ENCODE measurements at places on chromosomes 6 and 20. TPM values are rescaled to one million over a fixed set of nuclear protein-coding genes. Genes with fewer than 3 reads are reported as not detected.

KDM1B gene
- total RNA-seq = 9.9 TPM

TEAD3 gene
- 0.21 TPM for total RNA-seq

ZNF391 gene
- total RNA-seq = 1.1 TPM

CHRNA4 gene
- total RNA-seq = not detected

RSPH9 gene
- not detected for total RNA-seq

PNRC1 gene
- 89.2 TPM for total RNA-seq

DNA sequence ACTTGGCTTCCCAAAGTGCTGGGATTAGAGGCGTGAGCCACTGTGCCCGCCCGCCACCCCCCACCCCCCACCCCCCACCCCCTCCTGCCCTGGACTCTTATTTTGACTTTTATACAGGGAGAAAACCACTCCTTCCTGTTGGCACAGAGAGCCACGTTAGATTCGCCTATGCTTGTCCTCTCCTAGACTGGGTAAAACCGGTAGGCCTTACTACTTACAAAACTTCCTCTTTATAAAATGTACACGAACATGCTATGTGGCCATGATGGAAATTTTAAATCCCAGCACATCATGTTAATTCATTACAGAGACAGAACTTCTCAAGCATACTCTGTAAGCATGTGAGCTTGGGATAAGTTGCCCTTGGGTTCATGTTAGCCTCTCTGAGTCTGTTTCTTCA is 124.2 kb downstream of the SLC24A3 start:
- DNase-seq = no peak
- no peaks in the 10 kb centered on the region for H3K36me3 ChIP-seq
- H3K4me3 ChIP-seq = no peak overlapping the region
- no peaks in the 10 kb centered on the region for H3K4me1 ChIP-seq

DNA sequence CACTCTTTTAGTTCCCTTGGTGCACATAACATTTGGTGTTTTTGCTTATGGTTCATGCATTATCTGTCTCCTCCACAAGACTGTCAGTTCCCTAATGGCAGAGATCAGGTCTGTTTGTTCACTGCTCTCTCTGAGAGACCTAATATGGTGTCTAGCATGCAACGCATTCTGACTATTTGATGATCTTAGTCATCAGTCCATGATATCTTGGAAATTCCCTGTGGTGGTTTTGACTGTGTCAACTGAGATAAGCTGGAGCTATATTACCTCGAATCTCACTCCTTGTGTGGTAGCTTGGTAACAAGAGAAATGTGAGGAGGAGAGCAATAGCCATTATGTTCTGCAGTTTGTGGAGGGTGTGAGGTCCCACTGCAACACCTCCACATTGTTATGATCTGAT is 229.8 kb downstream of the FRK start:
- no peak overlapping the region for H3K27ac ChIP-seq
- H3K36me3 ChIP-seq = no peaks in the 10 kb centered on the region
- no peak for DNase-seq
- H3K4me1 ChIP-seq = no peaks in the 10 kb centered on the region
- H3K27me3 ChIP-seq = no peaks in the 10 kb centered on the region

- peak overlapping the region; percentile 98 for H3K27ac ChIP-seq
- H3K4me1 ChIP-seq = peaks cover 30% of the 10 kb centered on the region
- H3K4me3 ChIP-seq = peak overlapping the region; percentile 94
- peaks cover 15% of the 10 kb centered on the region for H3K36me3 ChIP-seq
- peak; percentile 72 for DNase-seq
These were observed 732 bp upstream of the STXBP5 start for GRCh38 chr6:147203311-147204059.

- DNase-seq = no peak
- peaks cover 36% of the 10 kb centered on the region for H3K36me3 ChIP-seq
- H3K27ac ChIP-seq = no peak overlapping the region
- H3K4me3 ChIP-seq = no peak overlapping the region
These were observed 160.1 kb downstream of the DTNBP1 start for GRCh38 chr6:15502446-15503345.

GRCh38 chr6:56766806-56767178 is 124.1 kb upstream of the DST start:
- DNase-seq = no peak
- no peak overlapping the region for H3K27ac ChIP-seq
- H3K4me1 ChIP-seq = no peaks in the 10 kb centered on the region
- H3K36me3 ChIP-seq = no peaks in the 10 kb centered on the region
- no peak overlapping the region for H3K4me3 ChIP-seq

DNA sequence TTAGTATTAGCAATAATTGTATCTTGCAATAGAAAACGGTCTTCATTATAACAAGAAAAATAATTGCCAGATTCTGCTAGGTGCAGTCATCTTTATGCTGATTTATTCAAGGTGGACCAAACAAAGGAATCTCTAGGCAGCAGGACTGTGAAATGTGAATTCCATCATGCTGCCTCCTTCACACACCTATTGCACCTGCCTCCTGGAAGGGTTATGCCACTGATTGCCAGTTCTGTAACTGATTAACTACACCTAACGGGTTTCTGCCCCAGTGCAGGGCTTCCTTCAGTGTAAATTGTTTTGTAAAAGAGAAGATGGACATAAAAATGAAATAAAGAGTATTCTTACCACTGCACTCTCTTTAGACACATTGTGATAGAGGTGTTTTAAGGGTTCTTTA is 96.1 kb downstream of the FOXO3 start:
- H3K4me1 ChIP-seq = peaks cover 19% of the 10 kb centered on the region
- no peaks in the 10 kb centered on the region for H3K27me3 ChIP-seq
- no peak overlapping the region for H3K4me3 ChIP-seq

GRCh38 chr6:108690326-108691049 is 129.8 kb downstream of the FOXO3 start:
- no peak overlapping the region for H3K27ac ChIP-seq
- H3K36me3 ChIP-seq = peaks cover 3% of the 10 kb centered on the region
- no peak overlapping the region for H3K4me3 ChIP-seq
- peaks cover 11% of the 10 kb centered on the region for H3K4me1 ChIP-seq
- no peaks in the 10 kb centered on the region for H3K27me3 ChIP-seq
- DNase-seq = no peak

GRCh38 chr20:8213831-8214587 is 81.9 kb downstream of the PLCB1 start:
- peak overlapping the region; percentile 73 for H3K4me3 ChIP-seq
- peak; percentile 24 for DNase-seq
- H3K4me1 ChIP-seq = peaks cover 39% of the 10 kb centered on the region
- H3K36me3 ChIP-seq = no peaks in the 10 kb centered on the region

GRCh38 chr6:7939184-7939863 is 28.7 kb upstream of the TXNDC5 start:
- DNase-seq = no peak
- no peaks in the 10 kb centered on the region for H3K4me1 ChIP-seq
- no peaks in the 10 kb centered on the region for H3K36me3 ChIP-seq
- H3K4me3 ChIP-seq = no peak overlapping the region
- H3K27ac ChIP-seq = no peak overlapping the region
- peaks cover 2% of the 10 kb centered on the region for H3K27me3 ChIP-seq

GRCh38 chr6:6193221-6193745 is 127.2 kb downstream of the F13A1 start:
- H3K27ac ChIP-seq = no peak overlapping the region
- H3K27me3 ChIP-seq = no peaks in the 10 kb centered on the region
- no peak for DNase-seq
- H3K4me3 ChIP-seq = no peak overlapping the region
- no peaks in the 10 kb centered on the region for H3K36me3 ChIP-seq

DNA sequence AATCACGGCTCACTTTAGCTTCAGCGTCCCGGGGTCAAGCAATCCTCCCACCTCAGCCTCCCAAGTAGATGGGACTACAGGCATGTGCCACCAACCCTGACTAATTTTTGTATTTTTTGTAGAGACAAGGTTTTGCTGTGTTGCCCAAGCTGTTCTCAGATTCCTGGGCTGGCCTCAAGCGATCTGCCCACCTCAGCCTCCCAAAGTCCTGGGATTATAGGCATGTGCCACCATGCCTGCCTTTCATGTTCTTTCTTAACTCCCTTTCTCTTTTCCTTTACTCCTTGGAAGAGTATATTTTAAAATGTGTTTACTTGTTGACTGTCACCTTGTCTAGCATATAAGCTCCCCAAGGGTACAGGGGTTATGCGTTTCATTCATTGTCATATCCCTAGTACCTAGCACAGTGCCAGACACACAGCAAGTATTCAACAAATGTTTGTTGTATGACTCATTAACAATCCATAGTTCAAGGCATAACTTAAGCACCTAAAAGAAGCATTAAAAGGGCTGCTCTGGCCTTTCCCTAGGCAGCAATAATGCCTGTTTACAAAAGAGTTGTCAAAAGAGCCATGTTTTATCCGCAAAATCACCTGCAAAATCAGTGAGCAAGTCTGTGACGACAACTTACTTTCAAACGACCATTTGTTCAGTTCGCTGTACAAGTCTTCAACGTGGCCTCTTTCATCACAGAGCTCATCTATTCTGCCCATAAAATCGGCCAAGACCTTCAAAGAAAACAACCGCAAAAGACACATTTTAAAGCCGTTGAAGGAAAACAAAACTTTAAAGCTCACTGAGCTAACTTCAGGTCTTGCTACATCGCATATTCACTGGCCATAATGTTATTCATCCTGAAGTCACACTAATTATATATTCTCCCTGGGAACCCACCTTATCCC is 4.6 kb downstream of the CYP24A1 start:
- no peaks in the 10 kb centered on the region for H3K36me3 ChIP-seq
- DNase-seq = no peak
- no peak overlapping the region for H3K4me3 ChIP-seq
- no peak overlapping the region for H3K27ac ChIP-seq

DNA sequence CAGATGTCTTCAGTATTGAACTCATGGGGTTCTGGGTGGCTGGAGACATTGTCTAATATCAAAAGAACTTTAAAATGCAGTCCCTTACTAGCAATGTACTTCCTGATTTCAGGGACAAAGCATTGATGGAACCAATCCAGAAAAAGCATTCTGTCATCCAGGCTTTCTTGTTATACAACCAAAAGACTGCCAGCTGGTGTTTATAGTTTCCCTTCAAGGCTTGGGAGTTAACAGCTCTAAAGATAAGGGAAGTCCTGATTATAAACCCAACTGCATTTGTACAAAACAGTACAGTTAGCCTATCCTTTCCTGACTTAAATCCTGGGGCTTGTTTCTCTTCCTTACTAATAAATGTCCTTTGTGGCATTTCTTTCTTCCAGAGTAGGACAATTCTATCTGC is 160.0 kb downstream of the COL21A1 start:
- no peak overlapping the region for H3K27ac ChIP-seq
- H3K4me3 ChIP-seq = no peak overlapping the region
- no peaks in the 10 kb centered on the region for H3K27me3 ChIP-seq
- H3K36me3 ChIP-seq = no peaks in the 10 kb centered on the region
- H3K4me1 ChIP-seq = no peaks in the 10 kb centered on the region

GRCh38 chr20:52242237-52243230 is 51.0 kb upstream of the ZFP64 start:
- no peaks in the 10 kb centered on the region for H3K4me1 ChIP-seq
- no peak for DNase-seq
- H3K36me3 ChIP-seq = no peaks in the 10 kb centered on the region
- no peak overlapping the region for H3K27ac ChIP-seq
- H3K4me3 ChIP-seq = no peak overlapping the region

- DNase-seq = no peak
- H3K27me3 ChIP-seq = no peaks in the 10 kb centered on the region
- peaks cover 3% of the 10 kb centered on the region for H3K36me3 ChIP-seq
- H3K4me1 ChIP-seq = peaks cover 7% of the 10 kb centered on the region
- H3K4me3 ChIP-seq = no peak overlapping the region
These were observed 33.6 kb upstream of the SPDEF start for GRCh38 chr6:34589691-34590090.

DNA sequence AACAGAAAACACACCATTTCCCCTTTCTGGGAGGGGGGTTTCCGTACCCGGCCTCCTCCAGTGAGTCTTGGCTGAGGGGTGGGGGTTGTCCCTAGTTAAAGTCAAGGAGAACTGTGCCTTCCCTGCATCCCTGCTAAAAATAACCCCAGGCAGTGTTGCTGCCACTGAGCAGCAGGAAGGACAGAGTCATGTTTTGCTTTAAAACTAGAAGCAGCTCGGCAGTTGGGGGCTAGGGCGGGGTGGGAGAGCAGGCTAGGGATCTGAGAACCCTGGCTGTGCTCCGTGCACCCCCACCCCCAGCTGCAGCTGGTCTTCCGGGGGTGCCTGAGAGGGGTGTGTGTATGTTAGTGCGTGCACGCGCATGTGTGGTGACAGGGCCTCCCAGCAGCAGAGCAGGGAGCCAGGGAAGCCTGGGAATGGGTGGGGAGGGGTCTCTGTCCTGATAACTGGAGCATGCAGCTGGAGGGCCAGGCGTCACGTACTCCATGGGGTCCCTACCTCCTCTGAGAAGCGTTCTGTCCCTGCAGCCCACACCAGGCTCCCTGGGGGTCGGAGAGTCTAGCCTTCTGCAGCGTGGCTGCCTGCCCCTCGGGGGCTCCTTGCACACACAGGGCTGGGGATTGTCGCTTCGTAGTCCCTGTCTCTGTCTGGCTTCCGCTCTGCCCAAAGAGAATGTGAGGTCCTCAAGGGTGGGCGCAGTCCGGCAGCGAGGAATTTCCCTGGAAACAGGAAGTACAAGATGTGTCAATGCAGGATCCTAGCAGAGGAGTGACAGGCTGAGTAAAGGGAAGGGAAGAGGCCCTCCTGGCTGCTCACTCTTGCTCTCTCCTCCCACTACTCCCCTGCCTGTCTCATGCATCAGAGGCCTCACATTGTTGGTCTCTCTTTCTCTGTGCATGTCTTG is 16.8 kb upstream of the ARMC12 start:
- peaks cover 42% of the 10 kb centered on the region for H3K4me1 ChIP-seq
- peak overlapping the region; percentile 47 for H3K4me3 ChIP-seq
- no peaks in the 10 kb centered on the region for H3K27me3 ChIP-seq
- DNase-seq = no peak
- peak overlapping the region; percentile 85 for H3K27ac ChIP-seq
- H3K36me3 ChIP-seq = no peaks in the 10 kb centered on the region

DNA sequence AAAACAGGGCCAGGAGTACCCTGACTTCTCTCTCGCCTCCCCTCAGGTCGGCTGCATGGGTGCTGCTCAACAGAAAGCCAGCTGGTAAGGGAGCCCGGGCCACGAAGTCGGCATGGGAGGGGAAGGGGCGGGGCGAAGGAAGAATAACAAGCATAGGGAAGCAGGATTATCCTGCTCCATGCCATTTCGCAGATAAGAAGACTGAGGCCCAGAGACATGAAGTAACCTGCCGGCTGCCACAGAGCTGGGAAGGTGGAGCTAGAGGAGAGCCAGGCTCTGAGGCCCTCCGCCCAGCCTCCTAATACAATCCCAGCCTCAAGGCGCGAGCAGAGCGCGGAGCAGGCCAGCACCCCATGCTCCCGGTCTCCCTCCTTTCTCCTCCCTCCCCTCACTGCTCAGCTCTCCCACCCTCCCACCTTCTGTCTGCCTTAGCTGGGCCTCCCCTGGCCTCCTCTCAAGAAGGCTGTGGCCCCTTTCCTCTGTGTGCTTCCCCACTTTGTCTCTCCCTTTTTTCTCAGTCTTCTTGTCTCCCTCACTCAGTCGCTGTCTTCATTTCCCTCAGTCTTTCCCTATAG is 13.2 kb upstream of the HMGA1 start:
- peak overlapping the region; percentile 73 for H3K27ac ChIP-seq
- H3K4me3 ChIP-seq = peak overlapping the region; percentile 36
- no peak for DNase-seq
- H3K4me1 ChIP-seq = peaks cover 36% of the 10 kb centered on the region
- peaks cover 5% of the 10 kb centered on the region for H3K27me3 ChIP-seq
- H3K36me3 ChIP-seq = no peaks in the 10 kb centered on the region
